ENCODE measurements at places on chromosomes 4 and X. TPM values are rescaled to one million over a fixed set of nuclear protein-coding genes. Genes with fewer than 3 reads are reported as not detected.

The POU4F2 gene
- total RNA-seq = not detected

- no peak for DNase-seq
These were observed 42.5 kb downstream of the HTRA3 start for GRCh38 chr4:8312069-8312445.

DNA sequence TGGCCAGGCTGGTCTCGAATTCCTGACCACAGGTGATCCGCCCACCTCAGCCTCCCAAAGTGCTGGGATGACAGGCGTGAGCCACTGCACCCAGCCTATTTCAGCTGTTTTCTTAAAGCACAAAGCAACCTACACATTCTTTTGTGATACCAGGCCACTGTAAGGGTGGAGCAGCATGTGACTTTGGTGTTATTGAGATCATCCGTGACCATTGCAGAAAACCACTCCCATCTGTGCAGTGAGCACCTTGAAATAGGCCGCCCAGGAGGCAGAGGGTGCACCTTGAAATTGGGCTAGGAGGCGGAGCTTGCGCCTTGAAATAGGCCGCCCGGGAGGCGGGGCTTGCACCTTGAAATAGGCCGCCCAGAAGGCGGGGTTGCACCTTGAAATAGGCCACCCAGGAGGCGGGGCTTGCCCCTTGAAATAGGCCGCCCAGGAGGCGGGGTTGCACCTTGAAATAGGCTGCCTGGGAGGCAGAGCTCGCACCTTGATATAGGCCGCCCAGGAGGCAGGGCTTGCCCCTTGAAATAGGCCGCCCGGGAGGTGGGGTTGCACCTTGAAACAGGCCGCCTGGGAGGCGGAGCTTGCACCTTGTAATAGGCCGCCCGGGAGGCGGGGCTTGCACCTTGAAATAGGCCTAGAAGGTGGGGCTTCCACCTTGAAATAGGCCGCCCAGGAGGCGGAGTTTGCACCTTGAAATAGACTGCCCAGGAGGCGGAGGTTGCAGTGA is 9.0 kb upstream of the SLC25A6 start:
- DNase-seq = no peak

DNA sequence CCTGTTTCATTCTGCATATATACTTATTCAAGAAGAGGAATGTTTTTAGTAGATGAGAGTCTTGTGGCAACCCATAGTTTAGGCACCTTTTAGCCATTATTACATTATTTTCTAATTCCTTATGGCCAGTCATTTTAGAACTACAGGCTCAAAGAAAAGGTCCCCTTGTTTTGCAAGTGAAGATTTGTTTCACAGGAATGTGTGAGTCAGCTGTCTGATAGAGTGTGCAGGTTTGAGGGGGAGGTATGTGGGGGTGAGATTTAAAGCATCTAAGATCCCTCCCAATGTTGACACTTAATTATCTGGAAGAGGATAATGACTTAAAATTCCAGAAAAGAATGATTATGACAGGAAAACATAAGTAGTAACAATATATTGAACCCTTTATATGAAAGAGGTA is 495.6 kb downstream of the KCNIP4 start:
- no peak for DNase-seq

DNA sequence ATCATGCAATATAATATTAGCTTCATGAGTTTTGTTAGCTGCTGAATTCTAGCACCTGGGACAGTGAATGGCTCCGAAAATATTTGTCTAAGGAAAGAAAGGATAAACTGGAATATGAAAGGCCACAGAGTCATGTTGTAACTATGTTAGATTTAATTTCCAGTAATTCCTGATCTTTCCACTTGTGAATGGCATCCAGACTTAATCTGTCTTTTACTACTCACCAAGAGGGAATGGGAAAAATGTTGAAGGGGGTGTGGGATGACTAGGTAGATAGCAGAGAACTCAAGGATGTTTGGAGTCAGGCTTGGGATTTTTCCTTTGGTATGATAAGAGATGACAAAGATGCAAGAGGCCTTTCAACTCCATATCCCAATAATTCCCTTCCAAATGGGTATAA is 9.4 kb downstream of the ADH6 start:
- DNase-seq = no peak

DNA sequence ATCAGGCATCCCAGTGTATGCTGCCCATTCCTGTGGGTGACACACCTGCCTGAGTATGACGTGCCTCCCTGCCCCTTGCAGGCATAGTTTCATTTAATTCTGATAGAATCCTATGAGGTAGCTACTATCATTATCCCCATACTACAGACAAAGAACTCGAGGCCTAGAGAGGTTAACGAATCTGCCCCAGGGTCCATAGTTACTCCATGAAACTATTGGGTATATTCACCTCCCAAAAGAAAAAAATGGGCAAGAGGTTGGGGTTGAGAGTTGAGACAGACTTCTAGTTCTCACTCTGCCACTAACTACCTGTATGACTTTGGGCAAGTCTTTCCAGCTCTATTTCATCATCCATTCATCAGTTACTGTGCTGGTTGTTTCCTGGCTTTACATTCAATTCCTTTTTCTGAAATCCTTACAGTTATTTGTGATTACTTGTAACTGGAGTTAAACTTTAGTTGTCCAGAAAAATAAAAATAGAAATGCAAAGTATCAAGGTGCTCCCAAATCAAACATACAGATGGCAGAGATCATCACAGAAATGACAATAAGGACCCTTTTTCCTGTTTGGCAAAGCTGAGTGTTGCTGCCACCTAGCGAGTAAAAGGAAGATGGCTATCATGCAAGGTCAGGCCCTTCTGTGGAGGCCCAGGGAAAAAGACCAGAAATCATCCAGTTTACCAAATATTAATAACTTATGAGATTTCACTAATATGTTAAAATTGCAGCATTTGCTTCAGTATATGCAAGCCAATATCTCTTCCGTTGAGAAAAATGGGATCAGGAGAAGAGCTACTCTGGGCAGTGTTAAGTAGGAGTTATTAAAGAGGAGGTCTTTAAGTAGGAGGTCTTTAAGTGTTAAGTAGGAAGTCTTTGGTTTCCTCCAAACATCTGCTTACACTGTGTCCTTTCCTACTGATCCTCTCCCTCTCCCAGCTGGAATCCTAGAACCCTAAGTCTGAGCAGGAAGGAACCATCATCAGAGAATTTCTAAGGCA is 17.1 kb upstream of the MAP7D3 start:
- DNase-seq = peak; percentile 9

All from activated T-helper 2 cell treated with anti-CD3 and anti-CD28 coated beads, Interferon-gamma antibody, Interleukin-2, Interleukin-4, amounts not matched to agents 10 μg/mL and 5 μg/mL and 100 μg/mL, durations not matched to agents 14 hours and 24 hours and 36 hours (primary cell).